ENCODE measurements at places on chromosomes 16 and 17.

DNA sequence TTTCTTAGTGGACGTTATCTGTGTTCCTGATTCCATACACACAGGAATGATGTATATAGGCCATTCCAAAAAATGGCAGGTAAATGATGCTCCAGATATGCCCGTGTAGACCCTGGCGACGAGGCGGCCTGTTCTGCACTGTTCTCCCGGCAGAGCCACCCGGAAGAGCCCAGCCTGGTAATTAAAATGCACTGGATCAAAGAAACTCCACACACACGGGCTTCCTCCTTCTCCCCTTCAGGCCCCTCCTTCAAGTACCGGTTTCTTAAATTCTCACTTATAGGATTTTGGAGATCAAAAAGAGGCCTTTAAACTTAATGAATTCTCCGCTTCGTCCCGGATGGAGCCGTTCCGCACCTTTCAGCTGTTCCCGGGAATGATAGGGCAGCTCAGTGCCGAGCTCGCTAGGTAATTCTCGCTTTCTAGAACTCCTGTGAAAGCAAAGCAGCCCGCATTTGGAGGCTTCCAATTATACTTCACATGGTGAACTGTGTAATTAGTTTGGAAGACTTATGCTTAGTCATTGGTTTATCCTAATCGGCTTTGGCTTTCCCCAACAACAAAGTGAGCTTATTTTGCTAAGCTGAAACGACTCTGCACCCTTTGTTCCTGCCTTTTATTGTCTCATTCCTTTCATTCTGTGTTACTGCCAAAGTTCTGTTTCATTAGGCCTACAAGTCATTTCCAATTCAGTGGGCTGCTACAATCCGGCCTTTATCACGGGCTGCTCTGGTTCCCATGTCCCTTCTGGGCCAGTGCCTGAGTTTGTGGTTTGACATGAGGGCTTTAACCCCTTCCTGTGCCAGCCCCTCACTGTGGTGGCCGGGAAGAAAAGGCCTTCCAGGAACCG, 150.0 kb downstream of the MSI2 start:
- no peak for DNase-seq

DNA sequence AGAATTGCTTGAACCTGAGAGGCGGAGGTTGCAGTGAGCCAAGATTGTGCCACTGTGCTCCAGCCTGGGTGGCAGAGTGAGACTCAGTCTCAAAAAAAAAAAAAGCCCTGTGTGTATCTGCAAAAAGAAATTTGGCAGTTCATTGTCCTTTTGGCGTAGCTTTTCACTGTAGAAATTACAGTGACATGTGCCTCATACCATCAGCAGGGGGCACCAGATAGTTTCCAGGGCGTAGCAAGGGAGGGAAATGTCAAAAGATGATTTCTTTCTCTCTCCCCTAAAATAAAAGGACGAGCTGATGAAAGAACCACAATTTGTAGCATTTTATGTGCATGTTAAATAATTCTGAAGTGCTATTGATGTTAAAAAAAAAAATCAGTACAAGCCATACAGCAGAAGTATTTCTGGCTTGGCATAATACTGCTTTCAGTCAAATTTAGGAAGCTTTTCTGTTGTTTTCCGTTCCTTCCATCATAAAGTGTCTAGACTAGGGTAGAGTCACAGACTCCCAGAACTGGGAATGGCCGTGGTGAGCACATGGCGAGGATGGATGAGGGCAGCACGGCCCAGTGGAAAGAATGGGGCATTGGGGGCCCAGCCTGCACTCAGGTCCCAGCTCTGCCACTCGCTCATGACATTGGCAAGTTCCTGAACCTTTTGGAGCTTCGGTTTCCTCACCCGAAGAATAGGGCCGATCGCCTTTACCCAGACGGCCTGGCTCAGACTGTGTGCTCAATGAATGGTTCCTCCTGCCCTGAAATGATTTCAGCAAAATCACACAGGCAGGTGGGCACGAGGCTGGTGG, 59.8 kb upstream of the RPH3AL start:
- DNase-seq: no peak

DNA sequence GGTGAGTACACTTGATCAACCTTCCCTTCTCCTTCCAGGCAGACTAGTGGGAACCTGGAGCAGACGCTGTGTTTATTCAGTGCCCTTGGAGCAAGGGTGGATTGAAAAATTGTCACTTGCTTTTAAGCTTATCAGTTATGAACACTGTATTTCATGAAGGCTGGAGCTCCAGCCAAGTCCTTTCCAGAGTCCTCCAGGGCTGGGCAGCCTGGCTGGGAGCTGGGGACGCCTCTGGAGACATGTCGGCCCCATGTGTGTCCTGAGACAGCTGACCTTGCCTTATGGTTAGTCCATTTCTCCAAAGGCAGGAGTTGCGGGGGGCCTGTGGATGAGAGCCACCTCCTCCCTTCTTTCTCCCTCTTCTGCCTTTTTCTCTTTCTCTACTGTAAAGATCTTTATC, 67.0 kb downstream of the RAP1GAP2 start:
- DNase-seq: no peak

DNA sequence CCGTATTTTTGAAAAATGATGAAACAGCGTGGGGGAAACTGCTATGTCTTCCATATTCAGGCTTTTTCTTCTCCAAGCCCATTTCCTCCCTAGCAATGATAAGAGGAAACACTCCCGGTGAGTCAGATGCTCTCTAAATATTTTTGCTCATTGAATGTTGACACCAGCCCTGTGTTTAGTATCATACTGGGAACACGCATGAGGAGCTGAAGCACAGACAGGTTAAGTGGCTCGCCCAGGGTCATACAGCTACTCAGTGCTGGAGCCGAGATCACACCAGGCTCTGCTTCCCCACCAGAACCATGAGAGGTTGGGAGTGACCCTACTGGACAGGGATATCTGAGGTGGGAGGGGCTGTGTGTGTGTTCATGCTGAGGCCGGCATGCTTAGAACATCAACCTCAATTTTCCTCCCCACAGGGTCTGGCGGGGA, 37.8 kb upstream of the ADGRG1 start:
- no peak for DNase-seq

- DNase-seq: peak; percentile 50
Measured at GRCh38 chr16:25838724-25839186, 147.0 kb downstream of the HS3ST4 start.

DNA sequence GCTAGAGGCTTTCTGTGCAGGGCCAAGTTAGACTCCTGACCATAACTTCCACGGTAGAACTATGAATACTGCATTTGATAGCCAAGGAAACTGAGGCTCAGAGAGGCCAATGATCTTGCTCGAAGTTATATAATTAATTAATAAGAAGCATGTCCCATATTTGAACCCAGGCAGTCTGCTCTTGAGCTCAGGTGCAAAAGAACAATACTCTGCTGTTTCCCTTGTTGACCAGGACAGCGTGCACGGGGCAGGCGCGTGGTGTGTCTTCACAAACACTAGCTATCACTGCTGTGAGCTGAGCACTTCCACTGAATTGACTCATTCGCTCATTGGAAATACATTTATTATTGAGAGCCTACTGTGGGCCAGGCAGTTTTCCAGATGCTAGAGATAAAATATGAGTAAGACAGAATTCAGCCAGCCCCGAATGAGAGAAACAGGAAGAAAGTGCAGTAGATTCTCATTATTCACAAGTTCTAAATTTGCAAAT, 1.6 kb downstream of the CHD9 start:
- DNase-seq: no peak

GRCh38 chr17:67212714-67213417, 32.1 kb downstream of the HELZ start:
- no peak for DNase-seq

- DNase-seq: no peak
Measured at GRCh38 chr16:4433914-4434787, 8.5 kb downstream of the DNAJA3 start.

GRCh38 chr17:38403491-38403890, 24.8 kb upstream of the ARHGAP23 start:
- DNase-seq: no peak

DNA sequence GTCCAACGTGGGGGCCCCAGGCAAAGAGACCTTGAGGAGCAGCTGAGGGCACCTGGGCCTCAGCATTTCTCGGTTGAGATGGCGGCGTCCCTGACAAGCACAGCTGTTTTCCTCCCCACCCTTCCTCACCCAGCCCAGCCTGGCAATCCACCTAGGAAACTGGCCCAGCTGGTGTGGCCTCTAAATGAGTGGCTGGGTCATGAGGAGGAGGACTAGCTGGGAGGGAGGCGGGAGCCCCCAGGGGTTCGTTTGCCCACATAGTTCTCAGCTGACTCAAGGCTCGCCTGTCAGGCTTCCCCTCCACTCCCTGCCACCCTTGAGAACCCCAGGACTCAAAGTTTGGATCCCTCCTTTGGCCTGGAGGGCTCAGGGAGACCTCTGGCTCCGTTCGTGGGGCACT, 5.9 kb downstream of the RNF222 start:
- no peak for DNase-seq

GRCh38 chr17:42221886-42222745, 27.8 kb upstream of the GHDC start:
- peak; percentile 55 for DNase-seq

DNA sequence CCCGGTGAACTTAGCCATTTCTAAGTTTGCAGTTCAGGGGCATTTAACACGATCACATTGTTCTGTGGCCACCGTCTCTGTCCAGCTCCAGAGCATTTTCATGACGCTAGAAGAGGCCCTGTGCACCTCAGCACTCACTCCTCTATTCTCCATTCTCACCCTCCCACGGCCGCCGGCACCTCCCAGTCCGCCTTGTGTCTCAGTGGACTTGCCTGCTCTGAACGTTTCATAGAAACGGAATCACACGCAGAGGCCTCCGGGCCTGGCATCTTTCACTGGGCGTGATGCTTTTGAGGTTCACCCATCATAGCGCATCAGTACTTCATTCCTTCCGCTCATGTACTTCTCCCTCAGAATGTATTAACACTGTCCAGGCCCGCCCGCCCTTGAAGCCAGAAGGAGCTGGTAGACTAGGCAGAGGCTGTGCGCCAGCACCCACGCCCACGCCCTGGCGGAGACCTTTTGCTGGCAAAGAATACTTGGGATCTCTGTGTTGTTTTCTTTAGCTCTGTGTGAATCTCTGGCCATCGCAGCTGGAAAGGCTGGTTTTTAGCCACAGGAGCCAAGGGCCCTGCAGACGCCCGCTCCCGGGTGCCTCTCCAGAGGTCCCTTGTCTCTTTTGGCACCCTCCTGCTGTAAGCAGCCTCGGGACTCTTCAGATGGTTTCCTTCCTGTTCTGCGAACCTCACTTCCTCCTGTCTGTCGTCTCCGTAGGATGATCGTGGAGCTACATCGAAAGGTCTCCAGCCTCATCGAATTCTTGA, 23.4 kb upstream of the JPT2 start:
- no peak for DNase-seq

DNA sequence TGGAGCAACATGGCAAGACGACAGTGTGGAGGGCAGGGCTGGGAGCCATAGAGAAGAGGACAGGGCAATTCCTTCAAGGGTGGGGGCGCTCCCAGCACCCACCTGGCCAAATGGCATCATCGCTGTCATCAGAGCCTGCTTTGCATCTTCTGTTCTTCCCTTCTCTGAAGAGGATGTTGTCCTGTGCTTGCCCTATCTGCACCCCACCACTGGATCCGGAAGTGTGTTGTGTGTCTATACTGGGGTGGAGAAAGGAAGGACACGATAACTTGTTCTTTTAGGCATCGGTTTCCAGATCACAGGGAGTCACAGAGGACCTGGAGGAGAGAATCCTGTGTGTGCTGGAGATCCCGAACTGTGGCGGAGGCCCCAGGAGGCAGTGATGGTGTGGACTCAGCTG, 25.7 kb upstream of the ANKRD40CL start:
- no peak for DNase-seq

- DNase-seq: no peak
Measured at GRCh38 chr17:42408061-42408460, 15.0 kb downstream of the CAVIN1 start.

Measured in iPS DF 6.9 (cell line).